Activated T-helper 1 cell treated with anti-CD3 and anti-CD28 coated beads, Interleukin-2, amount 50 U/mL, for 16 hours (primary cell): ENCODE measurements at places on chromosomes 1 and 21.

- no peak for DNase-seq
Observed at GRCh38 chr1:87007323-87007722, 92.9 kb downstream of the HS2ST1 start.

DNA sequence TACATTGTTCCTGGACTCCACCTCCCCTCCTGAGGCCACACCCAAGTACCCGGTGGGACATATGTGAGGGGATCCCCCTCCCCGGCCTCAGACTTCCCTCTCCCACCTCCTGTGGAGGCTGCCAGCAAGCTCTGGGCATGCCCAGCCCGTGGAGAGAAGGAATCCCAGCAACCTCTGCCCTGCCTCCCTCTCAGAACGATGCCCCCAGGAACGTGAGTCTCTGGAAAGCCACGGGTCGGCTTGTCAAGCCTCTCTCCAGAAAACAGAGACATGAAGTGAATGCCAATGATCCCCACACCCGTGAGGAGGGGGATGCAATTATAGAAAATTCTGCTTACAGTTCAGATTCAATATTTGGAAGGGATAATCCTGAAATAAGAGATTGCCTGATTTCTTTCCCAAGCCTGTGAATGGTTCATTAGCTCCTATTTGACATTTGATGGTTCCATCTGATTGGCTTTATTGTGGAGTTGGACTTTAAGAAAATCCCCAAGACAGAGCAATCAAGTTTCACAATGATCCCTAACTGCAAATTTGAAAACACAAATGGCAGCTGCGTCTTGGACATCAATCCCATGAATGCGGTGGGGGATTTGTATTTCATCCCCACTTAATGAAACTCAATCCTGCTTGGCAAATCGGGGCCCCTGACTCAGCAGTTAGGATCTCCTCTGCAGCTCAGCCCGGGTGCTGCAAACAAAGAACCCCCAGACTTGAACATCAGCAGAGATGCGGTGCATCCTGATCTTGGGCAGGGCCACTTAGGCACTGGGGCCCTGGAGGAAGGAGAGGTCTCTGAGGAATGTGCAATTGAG lies 9.1 kb upstream of the GUCA2B start:
- no peak for DNase-seq

GRCh38 chr1:95176861-95177260 lies 57.1 kb upstream of the RWDD3 start:
- DNase-seq = no peak

DNA sequence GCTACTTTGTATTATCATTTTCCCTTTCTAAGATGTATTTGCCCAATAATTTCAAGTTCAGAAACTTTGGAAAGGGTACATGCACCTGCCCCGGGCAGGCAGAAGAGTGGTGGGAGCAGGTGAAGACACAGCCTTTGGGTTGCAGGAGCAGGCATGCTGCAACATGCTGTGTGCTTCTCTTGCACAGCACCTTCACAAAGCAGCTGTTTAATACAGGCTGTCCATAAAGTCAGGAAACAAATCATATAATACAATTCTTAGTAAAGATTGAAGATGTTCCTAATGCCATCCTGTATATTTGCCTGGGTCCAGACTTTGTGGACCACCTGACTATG lies 182.9 kb downstream of the ZNF281 start:
- DNase-seq = no peak

- DNase-seq = no peak
Observed at GRCh38 chr21:16709866-16710550, 802.8 kb upstream of the CXADR start.

- no peak for DNase-seq
Observed at GRCh38 chr1:78274814-78275213, 216.0 kb upstream of the PTGFR start.

GRCh38 chr1:35506960-35507912 lies 50.0 kb downstream of the KIAA0319L start:
- no peak for DNase-seq

GRCh38 chr1:240385985-240386978 lies 225.7 kb downstream of the GREM2 start:
- no peak for DNase-seq

DNA sequence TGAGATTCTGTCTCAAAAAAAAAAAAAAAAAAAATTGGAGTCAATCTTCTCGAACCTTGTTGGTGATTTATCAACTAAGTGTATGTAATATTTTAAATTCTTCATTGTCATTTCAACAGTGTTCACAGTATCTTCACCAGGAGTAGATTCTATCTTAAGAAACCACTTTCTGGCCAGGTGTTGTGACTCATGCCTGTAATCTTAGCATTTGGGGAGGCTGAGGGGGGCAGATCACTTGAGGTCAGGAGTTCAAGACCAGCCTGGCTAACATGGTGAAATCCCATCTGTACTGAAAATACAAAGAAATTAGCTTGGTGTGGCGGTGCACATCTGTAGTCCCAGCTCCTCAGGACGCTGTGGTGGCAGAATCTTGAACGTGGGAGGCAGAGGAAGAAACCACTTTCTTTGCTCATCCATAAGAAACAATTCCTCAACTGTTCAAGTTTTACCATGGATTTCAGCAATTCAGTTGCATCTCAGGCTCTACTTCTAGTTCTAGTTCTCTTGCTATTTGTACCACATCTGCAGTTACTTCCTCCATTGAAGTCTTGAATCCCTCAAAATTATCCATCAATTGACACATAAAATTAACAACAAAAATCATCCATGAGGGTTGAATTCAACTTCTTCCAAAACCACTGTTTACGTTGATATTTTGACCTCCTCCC lies 30.4 kb upstream of the EYA3 start:
- DNase-seq = no peak

- no peak for DNase-seq
Observed at GRCh38 chr1:76070538-76070937, 4.0 kb upstream of the ST6GALNAC3 start.

GRCh38 chr1:117562581-117563491 lies 43.0 kb upstream of the TENT5C start:
- no peak for DNase-seq

- no peak for DNase-seq
Observed at GRCh38 chr1:30388386-30388785, 335.0 kb downstream of the MATN1 start.
